Right renal pelvis (tissue), 4 donors: ENCODE measurements at places on chromosomes 7 and 10. TPM values are rescaled to one million over a fixed set of nuclear protein-coding genes. Genes with fewer than 3 reads are reported as not detected.

CPVL gene
- polyA plus RNA-seq, result 50.6 TPM

TMEM72 gene
- 67.6 TPM for polyA plus RNA-seq

FLNC gene
- polyA plus RNA-seq, result 12.9 TPM

LIPJ gene
- 0.15 TPM for polyA plus RNA-seq

SCIN gene
- 119 TPM for polyA plus RNA-seq

ELN gene
- polyA plus RNA-seq, result 73.5 TPM

GNA12 gene
- polyA plus RNA-seq, result 44.2 TPM

ADAMTS14 gene
- 1.3 TPM for polyA plus RNA-seq

EPHB6 gene
- polyA plus RNA-seq, result 18.9 TPM

CUBN gene
- polyA plus RNA-seq, result 170 TPM

OR2AE1 gene
- polyA plus RNA-seq, result not detected

ELAPOR2 gene
- polyA plus RNA-seq, result 6.4 TPM

ING3 gene
- polyA plus RNA-seq, result 43.3 TPM

DRGX gene
- not detected for polyA plus RNA-seq

PKD2L1 gene
- 0.23 TPM for polyA plus RNA-seq

CFAP69 gene
- 14.5 TPM for polyA plus RNA-seq

AKR1C1 gene
- 10.2 TPM for polyA plus RNA-seq

HELLS gene
- polyA plus RNA-seq, result 25.2 TPM

PPP1R3C gene
- polyA plus RNA-seq, result 48.7 TPM

PARG gene
- 34.7 TPM for polyA plus RNA-seq

GIMAP7 gene
- polyA plus RNA-seq, result 17.2 TPM

SPDYE5 gene
- 1.9 TPM for polyA plus RNA-seq
